ENCODE measurements at places on chromosomes 2 and 18. TPM values are rescaled to one million over a fixed set of nuclear protein-coding genes. Genes with fewer than 3 reads are reported as not detected.
A peak's percentile ranks its signal among the peaks of the same experiment; 100 is the strongest.

DNA sequence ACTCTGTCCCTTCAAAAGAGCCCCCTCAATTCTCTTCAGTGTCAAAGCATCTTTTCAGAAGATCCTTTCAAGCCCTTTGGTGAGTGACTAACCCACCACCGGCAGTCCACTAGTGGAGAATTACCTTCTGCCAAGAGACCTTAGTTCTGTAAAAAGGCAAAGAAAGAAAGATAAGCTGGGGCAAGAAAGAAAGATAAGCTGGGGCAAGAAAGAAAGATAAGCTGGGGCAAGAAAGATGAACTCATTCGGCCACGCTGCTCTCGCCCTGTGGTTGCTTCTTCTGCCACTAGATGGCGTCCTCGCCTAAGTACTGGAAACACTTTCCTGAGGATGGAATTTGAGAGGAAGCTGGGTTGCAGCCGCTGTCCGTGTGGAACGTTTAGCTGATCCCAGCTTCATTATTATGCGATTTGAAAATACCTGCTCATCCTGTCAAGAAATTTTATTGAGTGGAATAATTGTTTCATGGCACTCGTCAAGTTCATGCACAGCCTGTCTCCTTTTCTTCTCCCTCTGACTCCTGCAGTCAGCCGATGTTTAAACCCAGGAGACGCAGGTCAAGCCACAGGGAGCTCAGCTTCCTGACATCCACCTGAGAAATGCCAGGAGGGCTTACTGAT lies 17.3 kb upstream of the ANXA4 start:
- peak; percentile 67 for DNase-seq

DNA sequence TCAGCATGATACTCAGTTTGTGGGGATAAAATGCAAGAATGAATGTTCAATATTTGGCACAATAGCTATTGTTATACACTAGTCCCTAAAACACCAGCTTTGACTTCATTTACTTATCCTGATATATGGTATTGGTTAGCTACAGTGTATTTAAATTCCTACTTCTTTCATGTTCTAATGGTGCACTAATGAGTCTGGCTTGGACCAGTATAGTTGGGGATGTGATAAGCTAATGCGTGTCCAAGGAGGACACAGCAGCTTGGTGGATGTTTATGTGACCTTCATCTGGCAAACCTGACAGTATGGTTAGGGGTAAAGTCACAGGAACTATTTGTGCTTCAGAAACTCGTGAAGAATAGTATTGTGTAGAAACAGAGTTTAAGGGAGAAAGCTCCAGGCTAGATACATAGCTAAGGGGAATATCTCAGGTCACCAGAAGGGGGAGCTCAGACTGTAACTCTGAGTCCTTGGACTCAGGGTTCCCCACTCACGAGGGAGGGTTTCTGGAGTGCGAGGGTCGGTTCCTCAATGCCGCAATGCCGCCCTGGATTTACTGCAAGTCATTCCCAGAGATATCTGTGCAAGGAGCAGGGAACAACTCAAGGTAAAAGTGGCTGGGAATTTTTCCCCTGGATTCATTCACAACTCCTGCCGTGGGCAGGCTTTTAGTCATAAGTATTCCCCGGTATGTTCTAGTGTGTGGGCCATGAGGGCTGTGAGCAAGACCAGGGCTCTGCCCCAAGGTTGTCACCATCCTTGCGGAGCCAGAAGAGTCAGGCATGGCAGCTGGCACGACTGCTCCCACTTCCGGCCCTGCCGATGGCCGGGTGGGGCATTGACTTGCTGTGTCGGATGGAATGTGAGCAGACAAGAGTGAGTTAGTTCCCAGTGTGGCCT lies 14.5 kb downstream of the IL1R2 start:
- DNase-seq = no peak

DNA sequence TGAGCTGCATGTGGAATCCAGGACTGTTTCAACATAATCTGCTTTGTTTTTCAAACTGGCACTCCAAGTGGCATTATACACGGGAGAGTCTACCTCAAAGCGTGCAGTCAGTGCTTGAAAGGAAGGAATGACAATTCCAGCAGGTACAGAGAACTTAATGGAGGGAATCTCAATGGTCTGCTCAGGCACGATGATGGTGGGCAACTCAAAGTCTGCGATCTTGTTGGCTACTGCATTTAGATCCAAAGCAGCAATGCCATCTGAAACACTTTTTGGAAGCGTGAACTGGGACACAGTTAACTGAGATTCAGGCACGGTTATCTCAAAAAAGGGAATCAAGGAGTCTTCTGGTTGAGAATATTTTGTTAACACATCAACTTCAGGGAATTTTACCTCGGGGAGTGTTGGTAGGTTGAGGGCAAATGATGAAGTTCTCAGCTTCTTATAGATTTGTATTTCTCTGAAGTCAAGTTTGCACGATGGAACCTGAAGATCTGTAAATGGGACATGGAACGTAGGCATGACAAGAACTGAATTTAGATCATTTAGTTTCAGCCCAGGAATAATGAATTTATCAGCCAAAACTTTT lies 38.7 kb downstream of the APOB start:
- DNase-seq = no peak

DNA sequence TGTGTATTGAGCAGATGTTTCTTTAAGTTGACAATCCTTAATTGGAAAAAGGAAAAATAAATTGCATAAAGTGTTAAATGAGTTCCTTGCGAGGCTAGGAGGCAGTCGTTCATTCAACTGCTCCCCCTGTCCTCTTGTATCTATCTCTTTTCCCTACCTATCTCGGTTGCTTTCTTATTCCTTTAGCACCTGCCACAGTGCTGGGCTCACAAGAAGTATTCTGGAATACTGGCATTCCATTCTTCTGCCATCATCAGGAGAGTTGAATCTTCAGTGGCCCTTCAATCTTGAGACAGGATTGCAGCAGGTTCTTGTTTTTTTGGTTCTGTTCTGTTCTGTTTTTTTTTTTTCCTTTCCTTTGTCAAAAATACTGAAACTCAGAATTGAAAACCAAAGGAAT lies 143.1 kb upstream of the AQP4 start:
- DNase-seq = no peak

DNA sequence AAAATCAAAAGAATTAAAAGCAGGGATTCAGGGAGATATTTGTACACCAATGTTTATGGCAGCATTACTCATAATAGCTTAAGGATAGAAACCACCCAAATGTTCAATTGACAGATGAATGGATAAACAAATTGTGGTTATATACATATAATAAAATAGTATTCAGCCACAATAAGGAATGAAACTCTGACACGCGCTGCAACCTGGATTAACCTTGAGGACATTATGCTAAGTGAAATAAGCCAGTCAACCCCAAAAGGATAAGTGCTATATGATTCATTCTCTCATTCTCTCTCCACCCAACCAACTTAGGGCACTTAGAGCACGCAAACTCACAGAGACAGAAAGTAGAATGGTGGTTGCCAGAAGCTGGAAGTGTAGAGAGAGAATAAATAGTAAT lies 216.8 kb upstream of the SLC14A2 start:
- DNase-seq = no peak

SRD5A2 gene
- total RNA-seq = not detected

DNA sequence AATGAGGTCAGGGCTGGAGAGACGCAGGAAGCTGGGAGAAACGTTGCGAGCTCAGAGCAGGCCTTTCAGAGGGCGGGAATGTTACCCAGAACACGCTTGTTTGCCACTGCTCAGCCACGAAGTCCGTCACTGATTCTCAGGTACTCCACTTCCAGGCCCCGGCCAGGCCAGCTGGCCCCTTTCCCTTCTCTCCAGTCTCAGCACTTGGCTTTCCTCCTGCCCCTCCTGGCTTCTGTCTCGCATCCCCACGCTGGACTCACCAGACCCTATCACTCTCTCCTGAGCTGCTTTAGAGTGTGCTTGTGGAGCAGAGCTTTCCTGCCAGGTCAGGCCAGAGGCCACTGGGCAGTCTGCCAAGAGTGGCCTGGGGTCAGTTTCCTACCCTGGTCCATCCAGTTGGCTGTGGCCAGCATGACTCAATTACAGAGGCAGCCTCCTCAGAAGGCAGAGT lies 151.4 kb downstream of the TWIST2 start:
- no peak for DNase-seq

APOB gene
- total RNA-seq = not detected

KCNK3 gene
- total RNA-seq = not detected

- no peak for DNase-seq
Measured at GRCh38 chr2:99753505-99753904, 263.7 kb upstream of the REV1 start.

DNA sequence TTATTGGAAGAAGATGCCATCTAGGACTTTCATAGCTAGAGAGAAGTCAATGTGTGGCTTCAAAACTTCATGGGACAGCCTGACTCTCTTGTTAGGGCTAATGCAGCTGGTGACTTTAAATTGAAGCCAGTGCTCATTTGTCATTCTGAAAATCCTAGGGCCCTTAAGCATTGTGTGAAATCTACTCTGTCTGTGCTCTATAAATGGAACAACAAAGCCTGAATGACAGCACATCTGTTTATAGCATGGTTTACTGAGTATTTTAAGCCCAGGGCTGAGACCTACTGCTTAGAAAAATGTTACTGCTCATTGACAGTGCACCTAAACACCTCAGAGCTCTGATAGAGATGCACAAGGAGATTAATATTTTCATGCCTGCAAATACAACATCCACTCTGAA lies 30.8 kb downstream of the ZNF892 start:
- DNase-seq = no peak

CHMP1B gene
- total RNA-seq = 81.4 TPM

DNA sequence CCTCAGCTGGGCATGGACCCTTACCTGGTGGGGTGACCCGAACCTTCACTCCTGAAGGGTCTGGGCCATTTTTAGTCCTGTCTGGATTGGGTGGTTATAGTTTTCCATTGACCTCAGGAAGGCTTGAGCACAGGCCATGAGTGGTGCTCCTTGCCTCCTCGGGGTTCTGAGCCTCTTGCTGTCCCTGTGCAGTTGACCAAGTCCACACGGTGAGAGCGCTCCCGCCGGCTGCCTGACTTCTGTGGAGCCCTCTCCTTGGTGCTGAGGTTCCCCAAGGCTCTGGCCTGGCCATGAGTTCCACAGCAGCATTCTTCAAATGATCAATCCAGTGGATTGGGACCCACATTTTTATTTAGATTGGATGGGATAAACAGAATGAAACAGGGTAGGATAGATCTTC lies 159.5 kb downstream of the SEPTIN10 start:
- no peak for DNase-seq

DNA sequence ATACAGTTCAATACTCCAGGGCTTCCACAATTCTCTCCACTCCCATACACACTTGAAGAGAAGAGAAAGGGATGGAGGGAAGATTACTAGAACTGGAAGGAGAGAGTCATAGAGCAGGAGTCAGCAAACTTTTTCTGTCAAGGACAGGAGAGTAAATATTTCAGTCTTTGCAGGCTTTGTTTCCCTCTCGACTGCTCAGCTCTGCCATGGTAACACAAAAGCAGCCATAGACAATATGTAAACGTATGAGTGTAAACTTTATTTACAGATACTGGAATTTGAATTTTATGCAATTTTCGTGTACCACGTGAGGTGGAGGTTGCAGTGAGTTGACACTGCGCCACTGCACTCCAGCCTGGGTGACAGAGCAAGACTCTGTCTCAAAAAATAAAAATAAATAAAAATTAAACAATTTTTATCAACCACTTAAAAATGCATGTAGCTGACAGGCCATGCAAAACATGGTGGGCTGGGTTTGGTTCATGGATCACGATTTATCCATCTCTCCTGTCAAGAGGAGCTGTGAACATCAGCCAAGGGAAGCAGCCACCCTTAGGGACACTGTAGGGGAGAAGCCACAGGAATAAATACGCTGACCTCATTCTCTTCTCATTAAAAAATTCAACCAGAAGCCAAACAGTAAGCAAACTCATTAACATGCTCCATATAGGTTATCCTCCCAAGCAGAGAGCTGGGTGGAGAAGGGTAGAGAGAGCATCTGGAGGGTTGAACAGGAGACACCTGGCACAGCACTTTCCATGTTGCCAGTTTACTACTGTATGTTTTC lies 266.4 kb upstream of the FN1 start:
- DNase-seq = no peak

- DNase-seq = no peak
Measured at GRCh38 chr18:34609986-34610648, 100.0 kb upstream of the DTNA start.

GRCh38 chr2:123051136-123051535 lies 974.0 kb upstream of the CNTNAP5 start:
- DNase-seq = no peak

DNA sequence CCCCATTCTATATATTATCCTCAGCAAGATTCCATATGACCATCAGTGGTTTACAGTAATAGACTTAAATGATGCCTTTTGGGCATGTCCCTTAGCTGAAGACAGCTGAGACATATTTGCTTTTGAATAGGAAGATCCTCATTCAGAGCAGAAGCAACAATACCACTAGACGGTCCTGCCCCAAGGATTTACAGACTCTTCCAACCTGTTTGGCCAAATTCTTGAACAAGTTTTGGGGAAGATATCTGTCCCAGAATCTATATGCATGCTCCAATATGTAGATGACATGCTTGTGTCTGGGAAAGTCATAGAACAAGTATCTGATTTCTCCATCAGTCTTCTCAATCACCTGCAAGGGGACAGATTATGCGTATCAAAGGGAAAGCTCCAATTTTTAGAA lies 137.1 kb upstream of the RMP24 start:
- no peak for DNase-seq

DNA sequence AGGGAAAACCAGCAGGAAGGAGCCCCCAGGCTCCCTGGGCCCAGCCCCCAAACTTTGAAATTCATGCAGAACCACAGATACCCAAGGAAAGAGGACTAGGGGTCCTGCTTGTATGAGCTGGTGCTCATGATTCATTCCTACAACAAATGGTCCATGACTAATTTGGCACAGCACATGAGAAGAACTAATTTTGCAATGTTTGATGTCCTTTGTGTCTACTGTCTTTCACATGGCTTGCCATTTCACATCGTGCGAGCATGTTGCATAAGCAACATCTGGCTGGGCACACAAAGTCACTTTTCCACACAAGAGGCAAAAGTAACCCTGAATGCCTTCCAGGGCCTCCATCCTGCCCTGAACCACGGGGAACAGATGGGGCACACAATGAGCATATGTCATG lies 149.6 kb upstream of the APCDD1 start:
- DNase-seq = no peak

- DNase-seq = no peak
Measured at GRCh38 chr2:24818721-24819167, 25.5 kb downstream of the CENPO start.

DNA sequence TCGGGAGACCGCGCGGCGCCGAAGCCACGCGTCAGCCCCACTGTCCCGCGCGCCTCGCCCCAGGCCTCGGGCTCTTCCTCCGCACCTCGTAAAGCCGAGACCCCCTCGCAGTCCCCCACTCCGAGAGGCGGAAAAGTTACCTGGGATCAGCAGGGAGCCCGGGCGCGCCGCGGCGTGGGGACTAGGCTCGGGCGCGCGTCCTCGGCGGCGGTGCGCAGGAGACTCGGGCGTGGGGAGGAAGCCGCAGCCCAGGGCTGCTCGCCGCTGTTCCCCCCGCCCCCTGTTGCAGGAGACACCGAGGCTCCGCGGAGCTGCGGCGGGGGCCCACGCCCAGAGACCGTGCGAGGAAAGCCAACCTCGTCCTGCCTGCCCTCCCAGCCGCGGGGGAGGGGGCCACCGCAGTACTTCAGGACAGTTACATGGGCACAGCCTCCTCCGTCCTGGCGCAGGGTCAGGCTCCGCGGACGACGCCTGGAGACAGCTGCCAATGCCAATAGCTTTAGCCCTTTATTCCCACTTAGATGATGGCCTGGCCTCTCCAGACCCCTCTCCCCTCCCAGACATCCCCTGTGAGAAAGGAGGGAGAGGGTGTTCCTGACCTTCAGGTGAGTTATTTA lies at the start of gene EPB41L3:
EPB41L3 (minus strand) TSS at position 225 of the 617 bp plus-strand sequence. CDS start 54,814 bp downstream, outside the sequence.
- no peak for DNase-seq

GRCh38 chr2:15421753-15422152 lies 139.4 kb downstream of the NBAS start:
- DNase-seq = no peak
